ENCODE measurements at places on chromosomes 3 and 15.

GRCh38 chr3:80408030-80408721 lies 640.4 kb upstream of the ROBO1 start:
- no peak for DNase-seq

DNA sequence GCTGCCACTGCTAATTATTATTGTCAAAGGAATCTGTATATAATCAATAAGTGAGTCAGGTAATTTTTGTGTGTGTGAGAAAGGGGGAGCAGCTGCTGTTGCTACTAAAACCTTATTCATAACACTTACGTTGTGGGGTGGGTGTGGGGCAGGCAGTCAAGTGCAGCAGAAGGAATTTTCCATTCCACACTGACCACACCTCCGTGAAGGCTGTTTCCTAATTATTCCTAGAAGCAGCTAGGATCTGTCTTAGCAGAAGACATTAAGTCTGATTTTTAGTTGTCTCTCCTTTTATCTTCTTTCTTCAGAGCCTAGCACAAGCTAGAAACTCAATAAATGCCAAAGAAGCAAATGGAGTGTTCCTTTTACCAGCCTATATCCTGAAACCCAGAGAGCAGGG lies 4.0 kb upstream of the U2SURP start:
- no peak for DNase-seq

- DNase-seq = no peak
Measured at GRCh38 chr15:87901008-87901407, 355.5 kb downstream of the NTRK3 start.

- DNase-seq = peak; percentile 77
Measured at GRCh38 chr15:89740137-89740536, 10.9 kb downstream of the MESP1 start.

- DNase-seq = no peak
Measured at GRCh38 chr15:89985111-89985510, 16.0 kb upstream of the ZNF710 start.

DNA sequence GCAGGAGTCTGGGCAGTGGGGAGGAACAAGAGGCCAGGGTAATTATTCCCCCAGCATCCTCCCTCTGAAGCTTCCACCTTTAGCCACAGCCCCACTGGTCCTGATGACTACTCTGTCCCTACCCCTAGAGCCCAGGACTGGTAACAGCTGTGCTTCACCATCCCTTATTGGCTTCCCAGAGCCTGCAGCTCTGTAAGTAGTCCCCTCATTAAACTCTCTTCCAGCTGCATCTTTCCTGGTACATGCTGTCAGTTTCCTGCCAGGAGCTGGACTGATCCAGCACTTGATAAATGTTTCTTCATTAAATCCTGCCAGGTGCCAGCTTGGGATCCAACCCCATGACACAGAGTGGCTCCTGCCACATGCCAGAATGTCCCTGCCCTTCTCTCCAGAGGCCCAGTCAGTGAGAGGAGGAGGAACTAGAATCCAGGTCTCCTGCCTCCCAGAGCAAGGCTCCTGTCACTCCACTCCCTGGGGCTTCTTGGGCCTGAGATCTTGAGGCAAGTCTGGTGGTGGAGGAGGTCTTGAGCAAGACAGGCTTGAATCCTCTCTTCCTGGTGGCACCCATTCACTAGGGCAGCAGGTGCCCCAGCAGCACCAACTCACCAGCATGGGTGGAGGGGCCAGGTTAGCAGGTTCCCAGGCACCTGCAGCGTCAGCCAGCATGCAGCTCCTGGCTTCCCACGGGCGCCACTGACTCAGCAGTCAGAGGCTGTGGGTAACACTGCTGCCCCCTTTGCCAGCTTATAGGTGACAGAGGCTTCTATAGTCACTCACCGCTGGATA lies 27.6 kb downstream of the FBXW12 start:
- no peak for DNase-seq

GRCh38 chr3:59764171-59764570 lies 714.3 kb upstream of the CFAP20DC start:
- no peak for DNase-seq

DNA sequence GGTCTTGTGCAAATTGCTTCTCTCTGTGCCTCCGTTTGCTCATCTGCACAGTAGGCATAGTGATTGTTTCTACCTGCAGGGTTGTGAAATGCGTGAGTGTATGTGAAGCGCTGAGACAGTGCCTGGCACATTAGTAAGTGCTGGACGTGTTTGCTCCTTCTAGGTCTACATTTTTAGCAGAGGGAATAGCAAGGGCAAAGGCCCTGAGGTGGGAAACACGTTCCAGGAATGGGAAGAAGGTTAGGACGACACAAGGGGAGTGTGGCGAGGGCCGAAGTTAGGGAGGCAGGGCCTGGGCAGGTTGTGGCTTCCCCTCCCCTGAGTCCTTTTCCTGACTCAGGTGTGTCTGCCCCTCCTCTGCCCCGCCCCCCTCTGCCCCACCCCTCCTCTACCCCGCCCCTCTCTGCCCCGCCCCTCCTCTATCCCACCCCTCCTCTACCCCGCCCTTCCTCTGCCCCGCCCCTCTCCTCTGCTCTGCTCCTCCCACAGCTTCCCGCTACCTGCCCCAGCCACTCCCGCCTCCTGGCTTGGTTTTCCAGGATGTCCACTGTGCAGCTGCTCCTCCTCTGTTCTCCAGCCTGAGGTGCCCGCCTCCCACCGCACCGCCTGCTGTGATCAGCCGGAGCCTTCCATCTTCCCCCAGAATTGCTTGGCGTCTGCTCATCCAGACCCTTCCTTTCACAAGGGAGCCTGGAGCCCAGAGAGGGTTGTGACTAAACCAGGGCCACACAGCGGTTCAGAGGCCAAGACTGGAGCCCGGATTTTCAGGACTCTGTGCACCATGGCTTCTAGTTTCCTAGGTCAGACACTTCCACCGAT lies 31.1 kb upstream of the SMAD6 start:
- no peak for DNase-seq

- DNase-seq = no peak
Measured at GRCh38 chr15:39213385-39213840, 367.5 kb upstream of the THBS1 start.

DNA sequence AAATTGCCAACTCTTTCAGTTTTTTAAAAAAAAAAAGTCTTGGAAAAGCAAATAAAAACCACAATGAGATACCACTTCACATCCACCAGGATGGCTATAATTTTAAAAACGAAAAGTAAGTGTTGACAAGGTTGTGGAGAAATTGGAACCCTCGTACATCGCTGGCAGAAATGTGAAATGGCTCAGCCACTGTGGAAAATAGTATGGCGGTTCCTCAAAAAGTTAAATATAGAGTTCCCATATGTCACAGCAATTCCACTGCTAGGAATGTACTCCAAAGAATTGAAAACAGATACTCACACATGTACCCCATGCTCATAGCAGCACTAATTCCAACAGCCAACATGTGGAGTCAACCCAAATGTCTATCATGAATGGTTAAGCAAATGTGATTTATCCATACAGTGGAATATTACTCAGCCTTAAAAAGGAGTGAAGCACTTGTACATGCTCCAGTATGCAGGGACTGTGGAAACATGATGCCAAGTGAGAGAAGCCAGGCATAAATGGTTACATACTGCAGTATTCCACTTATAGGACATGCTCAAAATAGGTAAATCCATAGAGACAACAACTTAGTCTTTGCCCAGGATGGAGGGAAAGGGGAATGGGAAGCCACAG lies 73.8 kb upstream of the PCSK6 start:
- no peak for DNase-seq

DNA sequence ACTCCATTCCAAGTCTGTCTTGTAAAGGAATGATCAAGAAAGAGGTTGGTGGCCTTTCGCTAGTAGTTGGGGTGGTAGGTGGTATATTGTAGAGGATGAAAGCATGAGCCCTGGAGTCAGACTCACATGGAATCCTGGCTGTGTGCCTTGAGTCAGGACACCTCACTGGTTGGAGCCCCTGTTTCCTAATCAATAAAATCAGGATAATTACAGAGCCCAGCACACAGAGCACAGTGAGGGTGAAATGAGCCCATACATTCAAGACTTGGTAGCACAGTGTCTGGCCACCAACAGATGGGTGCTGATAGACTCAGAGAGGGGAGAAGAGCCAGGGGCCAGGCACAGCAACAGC lies 95.1 kb upstream of the MYZAP start:
- no peak for DNase-seq

GRCh38 chr3:139267300-139268246 lies 76.2 kb upstream of the MRPS22 start:
- DNase-seq = no peak

DNA sequence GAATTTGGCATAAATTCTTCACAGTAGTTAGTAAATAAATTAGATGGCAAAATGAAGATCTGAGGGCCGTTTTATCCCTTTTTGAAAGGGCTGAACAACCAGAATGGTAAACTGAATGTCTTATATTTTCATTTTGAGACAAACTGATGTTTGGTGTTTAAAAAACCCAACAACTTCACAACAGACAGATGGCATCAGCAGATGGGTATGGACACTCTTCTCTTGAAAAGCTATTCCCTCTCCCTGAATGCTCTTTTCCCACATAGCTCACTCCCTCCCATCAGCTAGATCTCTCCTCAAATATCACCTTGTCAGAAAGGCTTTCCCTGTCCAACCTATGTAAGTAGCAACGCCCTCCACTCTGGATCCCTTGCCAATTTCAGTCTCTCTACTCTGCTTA lies 33.3 kb downstream of the EMC4 start:
- DNase-seq = no peak

- DNase-seq = peak; percentile 58
Measured at GRCh38 chr3:178392511-178392926, 143.7 kb upstream of the KCNMB2 start.

GRCh38 chr3:45170096-45170495 lies 23.9 kb upstream of the CDCP1 start:
- DNase-seq = no peak

DNA sequence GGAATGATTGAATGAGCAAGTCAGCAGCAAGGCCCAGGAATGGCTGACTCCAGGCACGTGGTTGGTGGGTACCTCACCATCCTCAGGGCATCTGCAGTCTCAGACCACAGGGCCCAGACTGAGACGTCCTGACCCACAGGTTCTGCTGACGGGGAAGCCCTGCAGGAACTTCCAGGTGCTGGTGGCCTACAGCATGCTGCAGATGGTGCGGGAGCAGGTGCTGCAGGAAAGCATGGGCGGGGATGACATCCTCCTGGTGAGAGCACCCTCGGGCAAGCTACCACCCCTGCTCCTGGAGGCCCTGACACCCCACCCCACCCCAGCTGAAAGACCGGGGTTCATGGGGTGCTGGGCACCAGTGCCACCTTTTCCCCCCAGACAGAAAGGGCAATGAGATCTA lies 14.1 kb downstream of the TBC1D21 start:
- no peak for DNase-seq

DNA sequence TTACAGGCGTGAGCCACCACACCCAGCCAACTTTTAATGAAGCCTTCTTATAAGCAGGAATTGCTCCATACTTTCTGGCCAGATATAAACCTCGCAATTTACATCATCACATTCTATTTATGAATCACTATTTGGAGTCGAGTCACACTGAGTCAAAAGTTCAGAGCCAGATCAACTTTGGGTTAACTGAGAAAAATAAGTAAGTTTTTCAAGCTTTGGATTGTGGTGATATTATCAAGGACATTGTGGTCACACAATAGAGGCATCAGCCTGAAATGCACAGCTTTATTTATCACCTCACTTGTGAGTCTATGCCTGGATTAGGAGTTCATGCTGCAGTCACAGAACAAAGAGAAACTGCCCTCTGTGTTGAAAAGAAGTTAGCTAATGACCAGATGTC lies 1163.5 kb downstream of the ROBO1 start:
- DNase-seq = no peak

GRCh38 chr3:126927401-126927750 lies 55.5 kb upstream of the PLXNA1 start:
- DNase-seq = no peak

GRCh38 chr3:151483961-151484520 lies 23.2 kb upstream of the IGSF10 start:
- DNase-seq = no peak

DNA sequence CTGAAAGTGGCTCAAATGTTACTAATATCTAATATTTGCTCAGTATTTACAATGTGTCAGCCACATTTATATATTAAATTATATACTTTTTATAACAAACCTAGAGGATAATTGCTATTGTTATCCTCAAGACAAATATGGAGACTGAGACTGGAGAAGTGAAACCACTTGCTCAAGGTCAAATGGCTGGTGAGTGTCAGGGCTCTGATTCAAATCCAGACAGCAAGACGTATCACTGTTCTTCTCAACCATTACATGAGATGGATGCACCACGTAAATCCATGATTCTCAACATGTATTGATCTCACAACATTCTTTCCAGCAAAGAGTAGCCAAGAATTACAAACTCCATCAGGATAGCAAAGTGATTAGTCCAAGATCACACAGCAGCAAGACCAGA lies 53.8 kb upstream of the CPB1 start:
- DNase-seq = no peak

- no peak for DNase-seq
Measured at GRCh38 chr15:72249142-72249810, 18.3 kb upstream of the PKM start.

GRCh38 chr15:73114064-73114463 lies 61.8 kb downstream of the NEO1 start:
- DNase-seq = no peak

DNA sequence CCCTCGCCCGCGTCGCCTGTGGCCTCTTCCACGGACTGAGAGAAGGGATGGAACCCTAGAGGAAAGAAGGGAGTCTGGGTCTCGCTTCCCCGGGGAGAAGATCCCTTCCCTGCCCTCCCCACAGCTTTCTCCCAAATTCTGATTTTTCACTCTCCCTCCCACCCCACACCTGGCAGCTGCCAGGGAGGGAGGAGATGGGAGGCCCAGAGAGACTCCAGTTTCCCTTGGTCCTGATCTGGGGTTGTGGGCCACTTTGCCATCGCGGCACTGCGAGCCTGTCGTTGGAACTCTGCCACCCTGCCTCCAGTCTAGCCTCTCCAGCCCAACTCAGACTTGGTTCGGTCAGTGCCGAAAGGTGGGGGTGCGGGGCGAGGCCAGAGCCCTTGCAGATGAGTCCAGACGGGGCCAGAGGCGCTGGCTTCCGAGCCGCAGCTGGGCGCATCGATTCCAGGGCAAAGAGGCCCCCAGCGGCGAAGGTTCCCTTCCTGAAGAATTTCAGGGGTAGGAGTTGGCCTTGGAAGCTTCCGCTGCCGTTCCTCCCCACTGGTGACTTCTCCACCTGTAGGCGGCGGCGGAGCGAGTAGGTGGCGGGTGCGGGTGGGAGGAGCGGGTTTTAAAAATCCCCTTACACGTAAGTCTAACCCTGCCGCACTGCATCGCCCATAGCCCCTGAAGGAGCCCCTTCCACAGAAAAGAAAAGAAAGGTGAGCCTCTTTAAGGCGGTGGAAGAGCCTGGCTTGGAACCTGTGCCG lies 5.2 kb downstream of the WNT5A start:
- no peak for DNase-seq

DNA sequence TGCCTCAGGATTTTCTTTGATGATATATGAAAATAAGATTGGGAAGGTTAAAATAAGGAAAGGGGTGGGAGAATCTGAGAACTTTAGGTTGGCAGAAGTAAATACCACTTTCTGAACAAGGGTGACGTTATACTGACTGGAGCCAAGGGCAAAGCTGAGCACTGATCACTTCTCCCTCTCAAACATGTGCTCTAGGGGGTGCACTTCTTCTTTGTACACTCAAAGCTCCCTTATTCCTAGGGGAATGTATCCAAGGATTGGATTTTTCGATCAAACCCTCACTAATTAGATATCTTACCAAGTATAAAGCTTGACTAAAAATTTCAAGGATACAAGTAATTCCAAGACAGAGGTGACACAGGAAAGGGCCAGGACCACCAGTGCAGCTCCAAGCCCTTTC lies 243.9 kb upstream of the UMPS start:
- DNase-seq = no peak

- DNase-seq = no peak
Measured at GRCh38 chr3:162540421-162540820, 1043.8 kb downstream of the OTOL1 start.

- DNase-seq = no peak
Measured at GRCh38 chr3:196706731-196707130, 5.3 kb downstream of the CEP19 start.
